ENCODE measurements at places on chromosomes 4 and X.

- no peak for DNase-seq
These were observed 315.3 kb upstream of the FGF13 start for GRCh38 chrX:139026811-139027210.

GRCh38 chrX:131219271-131219670, 69.8 kb downstream of the IGSF1 start:
- no peak for DNase-seq

DNA sequence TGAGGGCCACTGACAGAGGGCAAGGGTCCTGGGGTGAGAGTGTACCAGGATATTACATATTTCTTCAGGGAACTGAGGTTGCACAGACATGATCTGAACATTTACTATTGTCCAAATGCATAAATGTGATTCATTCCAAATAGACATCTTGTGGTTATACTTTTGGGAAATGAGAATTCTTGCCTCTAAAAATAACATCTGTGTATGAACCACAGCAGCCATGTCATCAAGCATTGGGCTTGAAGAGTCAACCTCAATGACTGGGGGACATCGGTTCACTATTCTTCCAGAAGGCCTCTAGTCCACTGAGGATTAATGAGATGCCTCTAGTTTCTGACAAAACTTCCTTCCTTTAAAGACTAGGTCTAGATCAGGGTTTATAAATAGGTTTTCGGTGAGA, 193.1 kb upstream of the GPC4 start:
- no peak for DNase-seq

DNA sequence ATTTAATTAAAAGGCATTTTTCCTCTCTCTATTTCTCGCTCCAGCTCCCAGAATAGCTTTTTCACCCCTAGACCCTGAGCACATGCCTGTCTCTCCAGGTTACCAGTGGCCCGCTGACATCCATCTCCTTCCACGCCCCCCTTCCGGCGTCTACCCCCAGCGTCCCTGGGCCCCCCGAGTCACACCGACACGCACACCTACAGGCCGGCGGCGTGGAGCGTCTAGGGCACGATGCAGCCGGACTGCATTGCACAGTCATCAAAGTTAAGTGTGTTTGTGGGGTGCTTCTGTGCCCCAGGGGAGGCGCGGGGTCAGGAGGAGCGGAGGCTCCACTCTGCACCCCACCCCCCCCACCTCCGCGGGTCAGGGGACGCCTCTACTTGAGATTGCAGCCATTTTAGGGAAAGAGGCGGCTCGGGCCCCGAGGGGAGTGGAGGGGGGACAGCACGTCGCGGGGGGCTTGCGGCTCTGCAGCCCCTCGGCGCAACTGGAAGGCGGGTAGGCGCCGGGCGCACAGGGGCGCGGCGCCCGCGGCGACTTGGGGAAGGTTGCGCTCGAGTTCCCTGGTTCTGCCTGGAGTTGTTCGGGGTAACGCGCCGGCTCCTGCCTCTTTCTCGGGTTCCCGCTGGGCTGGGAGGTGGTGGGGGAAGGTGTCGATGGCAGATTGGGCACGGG, 112.7 kb downstream of the DHX15 start:
- DNase-seq, result no peak

- DNase-seq, result no peak
These were observed 351.7 kb upstream of the NOCT start for GRCh38 chr4:138663883-138664282.

DNA sequence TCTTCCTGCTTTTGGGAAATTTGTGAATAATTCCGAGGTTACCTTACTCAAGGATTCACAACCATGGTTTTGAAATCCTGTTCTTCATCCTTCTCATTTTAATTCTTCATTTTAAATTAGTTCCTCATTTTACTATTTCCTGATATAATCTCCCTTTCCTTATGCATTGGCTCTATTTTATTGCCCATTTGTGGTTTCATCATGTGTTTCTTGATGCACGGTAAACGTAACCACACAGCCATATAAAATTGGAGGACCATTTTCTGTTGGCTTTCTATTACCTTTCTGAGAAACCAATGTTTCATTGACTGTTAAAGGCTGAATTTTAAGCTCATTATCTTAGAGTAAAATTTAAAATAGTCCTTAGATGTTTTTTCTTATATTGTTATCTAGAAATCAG, 100.3 kb upstream of the NDST4 start:
- DNase-seq, result no peak

- no peak for DNase-seq
These were observed 160.4 kb downstream of the CPEB2 start for GRCh38 chr4:15162465-15163283.

GRCh38 chr4:124055896-124056295, 656.6 kb downstream of the ANKRD50 start:
- no peak for DNase-seq

DNA sequence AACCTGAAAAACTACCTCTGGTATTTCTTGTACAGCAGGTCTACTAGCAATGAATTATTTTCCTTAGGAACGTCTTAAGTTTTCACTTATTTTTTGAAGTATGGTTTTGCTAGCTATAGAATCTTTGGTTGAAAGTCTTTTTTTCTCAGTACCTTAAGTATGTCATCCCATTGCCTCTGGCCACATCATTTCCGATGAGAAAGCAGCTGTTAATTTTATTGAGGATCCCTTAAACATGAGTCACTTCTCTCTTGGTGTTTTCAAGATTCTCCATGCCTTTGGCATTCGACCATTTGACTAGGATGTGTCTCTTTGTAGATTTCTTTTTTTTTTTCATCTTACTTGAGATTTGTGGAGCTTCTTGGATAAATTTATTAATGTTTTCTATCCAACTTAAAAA, 803.8 kb upstream of the AMOT start:
- DNase-seq, result peak; percentile 54

DNA sequence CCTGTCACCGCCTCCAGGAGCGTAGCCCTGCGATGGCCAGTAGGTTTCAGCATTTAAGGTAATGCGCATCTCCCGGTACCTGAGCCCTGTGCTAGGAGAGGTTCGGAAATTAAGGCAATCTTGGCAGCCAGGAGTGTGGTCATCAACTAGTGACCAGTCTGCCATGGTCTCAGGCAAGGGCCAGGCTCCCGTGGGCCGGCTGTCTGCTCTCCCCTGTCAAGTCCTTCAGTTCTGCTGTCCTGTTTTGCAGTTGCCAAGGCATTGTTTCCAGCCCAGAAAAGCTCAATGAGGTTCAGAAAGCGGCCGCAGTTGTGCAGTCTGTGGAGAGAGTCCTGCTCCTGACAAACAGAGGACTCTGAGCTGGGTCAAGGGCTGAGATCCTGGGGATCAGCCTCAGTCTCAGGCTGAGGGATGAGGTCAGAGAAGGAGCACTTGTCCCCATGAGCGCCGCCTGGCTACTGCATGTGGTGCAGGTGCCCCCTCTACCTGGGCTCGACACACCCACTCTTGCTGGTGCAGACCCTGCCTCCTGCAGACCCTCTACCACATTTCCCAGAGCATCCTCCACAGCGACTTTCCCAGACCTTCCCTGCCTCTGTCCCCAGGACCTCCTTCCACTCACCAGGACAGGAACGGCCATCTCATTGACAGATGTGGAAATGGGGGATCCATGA, 53.4 kb upstream of the PSAPL1 start:
- DNase-seq, result no peak

DNA sequence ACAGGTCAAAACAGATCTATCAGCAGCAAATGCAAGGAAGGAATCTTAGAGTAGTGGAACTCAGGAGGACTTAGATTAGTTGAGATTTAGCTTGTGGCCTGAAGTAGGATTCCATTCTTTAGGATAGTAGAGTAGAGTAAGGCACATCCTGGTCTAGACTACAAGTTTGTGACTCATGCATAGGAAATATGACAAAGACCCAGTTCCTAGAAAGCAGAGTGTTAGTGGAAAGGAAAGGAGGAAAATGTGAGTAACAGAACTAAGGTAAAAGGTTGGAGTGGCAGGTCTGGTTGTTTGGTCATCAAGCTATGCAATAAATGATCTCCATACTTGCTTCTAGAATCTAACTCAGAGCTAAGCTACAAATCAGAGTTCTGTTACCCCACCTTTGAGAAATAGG, 595.0 kb downstream of the ACTRT1 start:
- no peak for DNase-seq

- DNase-seq, result peak; percentile 8
These were observed 737 bp downstream of the FGF2 start for GRCh38 chr4:122827258-122827878.

- no peak for DNase-seq
These were observed 121.5 kb downstream of the MBNL3 start for GRCh38 chrX:132367314-132367713.

DNA sequence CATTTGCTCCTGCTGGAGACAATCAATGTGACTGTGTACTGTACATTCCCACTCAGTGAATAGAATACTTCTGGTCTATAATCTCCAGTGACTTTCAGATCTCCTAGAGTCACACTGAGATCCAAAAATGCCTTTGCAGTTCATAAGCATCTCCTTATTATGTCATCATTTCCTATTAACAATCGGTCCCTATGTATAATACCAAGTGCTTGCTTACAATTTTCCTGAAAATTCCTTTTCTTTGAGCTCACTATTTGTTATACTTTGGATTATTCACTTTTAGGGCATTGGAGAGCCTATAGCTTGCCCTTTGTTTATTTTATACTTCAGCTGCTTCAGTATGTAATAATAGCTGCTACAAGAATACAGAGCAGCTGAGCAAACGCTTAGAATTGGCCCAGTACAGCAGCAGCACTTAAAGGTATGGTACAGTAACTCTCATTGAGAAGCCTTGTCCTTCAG, 313.0 kb downstream of the DCTD start:
- DNase-seq, result peak; percentile 67

GRCh38 chrX:69120476-69120875, 44.8 kb downstream of the PJA1 start:
- DNase-seq, result no peak

GRCh38 chr4:40003986-40004385, 26.3 kb upstream of the PDS5A start:
- no peak for DNase-seq

- DNase-seq, result peak; percentile 44
These were observed 1024.0 kb upstream of the SLIT2 start for GRCh38 chr4:19227701-19228100.

GRCh38 chrX:77442728-77443127, 4.5 kb upstream of the FGF16 start:
- DNase-seq, result no peak

DNA sequence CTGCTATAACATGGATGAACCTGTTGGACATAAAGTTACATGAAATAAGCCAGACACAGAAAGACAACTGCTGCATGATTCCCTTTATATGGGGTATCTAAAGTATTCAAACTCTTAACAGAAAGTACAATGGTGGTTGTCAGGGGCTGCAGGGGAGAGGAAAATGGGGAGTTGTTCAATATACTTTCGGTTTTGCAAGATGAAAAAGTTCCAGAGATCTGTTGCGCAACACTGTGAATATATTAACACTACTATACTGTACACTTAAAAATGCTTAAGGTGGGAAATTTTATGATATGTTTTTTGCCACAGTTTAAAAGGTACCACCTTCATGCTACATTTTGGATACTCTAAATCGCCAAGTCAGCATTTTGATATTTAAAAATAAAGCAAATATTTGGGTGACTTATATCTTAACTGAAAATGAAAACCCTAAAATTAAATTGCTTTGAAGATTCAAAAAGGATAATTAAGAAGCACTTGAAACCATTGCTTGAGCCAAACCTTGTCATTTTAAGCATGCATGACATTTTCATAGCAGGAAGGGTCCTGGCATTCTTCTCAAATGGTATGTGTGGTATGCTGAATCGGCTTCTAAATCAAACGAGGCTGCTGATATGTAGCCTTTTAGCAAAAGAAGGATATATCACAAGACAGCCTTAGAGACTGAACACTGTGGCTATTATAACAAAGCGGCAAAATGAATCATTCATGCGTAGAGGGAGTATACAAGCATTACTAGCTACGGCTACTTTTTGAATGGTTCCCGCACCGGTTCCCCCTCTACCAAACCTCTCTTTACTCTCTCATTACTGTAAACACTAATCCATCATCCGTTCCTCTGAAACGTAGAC, 607.1 kb upstream of the DIPK2B start:
- DNase-seq, result peak; percentile 83

- DNase-seq, result no peak
These were observed 24.9 kb upstream of the GPC4 start for GRCh38 chrX:133440081-133440796.

DNA sequence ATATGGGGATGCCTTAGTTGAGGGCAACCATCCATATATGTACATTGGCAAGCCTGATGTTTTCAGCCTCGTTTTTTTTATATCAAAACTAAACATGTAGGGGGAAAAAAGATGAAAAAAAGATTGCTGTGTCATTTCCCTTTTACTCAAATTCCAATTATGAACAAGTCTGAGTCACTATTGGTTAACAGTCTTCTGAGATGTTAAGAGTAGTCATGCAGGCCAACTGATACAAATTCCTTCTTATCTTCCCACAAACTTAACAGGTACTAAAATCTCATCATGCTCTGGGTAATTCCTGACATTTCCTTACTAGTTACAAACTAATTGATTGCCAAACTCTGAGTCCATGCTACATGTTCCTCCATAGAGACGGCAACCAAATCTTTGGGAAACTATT, 222.1 kb downstream of the FRMPD4 start:
- no peak for DNase-seq

DNA sequence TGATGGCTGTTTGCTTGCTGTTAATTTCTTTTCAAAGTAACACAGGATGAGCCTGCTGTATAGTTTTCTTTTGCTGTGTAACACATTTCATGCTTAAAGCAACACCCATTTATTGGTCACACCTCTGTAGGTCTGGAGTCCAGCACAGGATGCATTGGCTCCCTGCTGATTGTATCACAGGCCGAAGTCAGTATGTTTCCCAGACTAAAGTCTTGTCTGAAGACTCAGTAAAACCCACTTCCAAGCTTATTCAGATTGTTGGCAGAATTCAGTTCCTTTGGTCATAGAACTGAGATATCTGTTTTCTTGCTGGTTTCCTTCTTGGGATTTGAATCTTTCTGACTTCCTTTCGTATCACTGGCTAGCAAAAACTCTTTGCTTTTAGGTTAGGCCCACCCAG, 54.3 kb downstream of the LRP2BP start:
- DNase-seq, result no peak

GRCh38 chrX:2542826-2543521, 42.2 kb upstream of the DHRSX start:
- DNase-seq, result no peak

GRCh38 chr4:98529970-98530569, 128.3 kb downstream of the TSPAN5 start:
- DNase-seq, result no peak

DNA sequence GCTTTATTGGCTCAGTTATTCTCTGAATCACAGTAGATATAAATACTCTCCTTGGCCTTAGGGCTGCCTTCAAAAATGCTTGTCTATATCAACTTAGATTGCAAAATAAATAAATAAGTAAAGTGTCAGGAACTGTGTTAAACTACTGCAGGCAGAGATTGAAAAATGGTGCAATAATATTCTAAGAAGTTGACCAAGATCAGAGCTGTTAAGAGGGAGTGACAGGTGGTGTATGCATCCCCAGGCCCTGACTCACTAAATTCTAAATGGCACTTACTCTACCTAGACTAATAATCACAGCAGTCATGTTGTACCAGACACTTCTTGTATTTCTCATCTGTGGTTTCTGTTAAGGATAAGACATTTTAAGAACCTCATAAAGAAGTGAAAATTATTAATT, 235.1 kb upstream of the SPOCK3 start:
- DNase-seq, result no peak

- DNase-seq, result no peak
These were observed 25.1 kb downstream of the SETD7 start for GRCh38 chr4:139530833-139531427.

GRCh38 chr4:97153042-97153441, 990.2 kb downstream of the STPG2 start:
- no peak for DNase-seq

GRCh38 chr4:110197529-110198042, 829 bp downstream of the ELOVL6 start:
- peak; percentile 52 for DNase-seq

Measured in foreskin melanocyte (primary cell).